ENCODE measurements at places on chromosomes 7 and 10.

GRCh38 chr10:6347391-6347951, 144.7 kb downstream of the PFKFB3 start:
- DNase-seq, result peak; percentile 8

GRCh38 chr7:37706804-37707203, 23.2 kb downstream of the GPR141 start:
- no peak for DNase-seq

GRCh38 chr7:55478700-55479099, 93.6 kb downstream of the VOPP1 start:
- DNase-seq, result no peak

DNA sequence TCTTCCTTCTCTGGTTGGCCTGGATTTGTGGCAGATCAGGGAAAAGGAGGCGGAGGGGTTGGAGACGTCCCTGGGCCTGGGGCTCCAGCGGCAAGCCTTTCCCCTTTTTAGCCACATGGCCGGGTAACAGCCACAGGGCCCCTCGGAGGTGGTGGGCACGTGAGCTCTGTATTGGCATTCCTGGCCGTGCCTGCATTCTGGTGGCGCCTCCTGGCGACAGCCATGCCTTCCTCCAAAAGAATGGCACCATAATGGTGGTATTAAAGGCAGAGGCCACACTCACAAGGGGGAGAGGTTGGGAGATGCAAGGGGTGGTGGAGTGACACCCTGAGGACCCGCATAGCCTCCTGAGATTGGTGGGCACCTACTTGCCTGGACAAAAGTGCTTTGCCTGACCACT, 3.0 kb upstream of the AQP1 start:
- no peak for DNase-seq

- no peak for DNase-seq
Observed at GRCh38 chr7:80997841-80998240, 79.0 kb upstream of the SEMA3C start.

DNA sequence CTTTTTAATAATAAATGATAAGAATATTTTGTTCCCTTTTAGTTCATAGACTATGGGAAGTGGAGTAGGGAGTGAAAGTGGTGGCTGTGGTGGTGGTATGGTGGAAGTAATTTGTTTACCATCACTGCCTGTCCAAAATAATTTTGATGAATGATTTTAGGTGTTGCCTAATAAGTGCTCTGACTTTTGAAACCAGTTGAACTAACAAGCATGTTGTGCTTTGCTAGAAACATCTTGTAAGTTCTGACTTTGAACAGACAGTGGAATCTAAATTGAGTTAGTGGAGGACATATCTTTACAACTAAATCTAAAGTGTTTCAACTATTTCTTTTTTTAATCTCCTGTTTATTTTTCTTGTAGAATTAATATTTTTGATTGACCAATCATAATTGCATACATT, 49.7 kb downstream of the ZEB1 start:
- DNase-seq, result no peak

GRCh38 chr7:50774319-50774718, 8.4 kb downstream of the GRB10 start:
- DNase-seq, result no peak

- DNase-seq, result no peak
Observed at GRCh38 chr10:47028466-47028865, 117.2 kb downstream of the PTPN20 start.

DNA sequence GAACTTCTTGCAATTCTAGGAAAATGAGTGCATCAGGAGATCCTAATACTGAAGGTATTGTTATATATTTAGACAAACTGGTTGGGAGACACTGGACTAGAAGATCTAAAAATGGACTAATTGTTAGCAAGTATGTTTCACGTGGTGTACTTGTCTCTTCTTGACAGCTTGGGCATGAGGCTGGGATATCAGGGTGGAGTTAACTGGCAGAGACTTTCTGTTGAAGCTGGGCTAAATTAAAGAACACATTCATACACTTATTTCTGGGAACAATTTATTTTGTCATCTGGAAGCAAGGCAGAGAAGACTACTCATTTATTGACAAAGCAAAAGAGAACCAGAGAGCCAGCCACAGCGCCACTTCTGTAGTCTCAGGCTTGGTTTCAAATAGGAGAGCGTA, 25.9 kb downstream of the TYW1 start:
- no peak for DNase-seq

DNA sequence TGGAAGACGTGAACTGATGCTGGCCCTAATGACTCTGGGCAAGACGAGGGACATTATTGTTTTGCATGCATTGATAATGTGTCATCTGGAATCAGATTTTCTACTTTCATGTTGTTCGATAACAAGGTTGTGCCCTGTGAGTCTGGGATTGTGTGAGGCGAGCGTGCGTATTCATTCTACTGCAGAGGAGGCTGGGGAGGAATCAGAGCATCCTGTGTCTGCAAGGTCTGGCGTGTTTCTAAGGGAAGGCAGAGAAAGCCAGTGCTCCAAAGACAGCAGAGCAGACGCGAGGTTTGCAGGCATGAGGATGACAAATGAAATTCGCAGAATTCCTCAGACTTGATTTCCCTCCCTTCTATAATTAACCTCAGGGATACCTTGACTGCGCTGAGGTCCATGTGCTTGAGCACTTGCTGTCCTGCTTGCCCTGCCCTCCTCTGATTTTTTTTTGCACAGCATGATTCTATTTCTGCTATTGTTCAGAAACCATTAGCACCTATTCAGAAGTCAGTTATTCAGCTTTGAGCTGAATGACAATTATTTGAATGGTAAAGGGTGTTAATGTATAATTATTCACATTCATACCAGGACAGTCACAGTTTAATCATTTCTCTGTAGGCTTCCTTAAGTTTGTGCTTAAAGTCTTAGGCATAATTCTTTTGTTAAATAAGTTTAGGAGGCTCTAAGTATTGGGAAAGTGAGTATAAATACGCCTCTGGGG, 233.6 kb downstream of the EBF3 start:
- DNase-seq, result no peak

- DNase-seq, result no peak
Observed at GRCh38 chr7:55409482-55410225, 44.5 kb downstream of the LANCL2 start.

DNA sequence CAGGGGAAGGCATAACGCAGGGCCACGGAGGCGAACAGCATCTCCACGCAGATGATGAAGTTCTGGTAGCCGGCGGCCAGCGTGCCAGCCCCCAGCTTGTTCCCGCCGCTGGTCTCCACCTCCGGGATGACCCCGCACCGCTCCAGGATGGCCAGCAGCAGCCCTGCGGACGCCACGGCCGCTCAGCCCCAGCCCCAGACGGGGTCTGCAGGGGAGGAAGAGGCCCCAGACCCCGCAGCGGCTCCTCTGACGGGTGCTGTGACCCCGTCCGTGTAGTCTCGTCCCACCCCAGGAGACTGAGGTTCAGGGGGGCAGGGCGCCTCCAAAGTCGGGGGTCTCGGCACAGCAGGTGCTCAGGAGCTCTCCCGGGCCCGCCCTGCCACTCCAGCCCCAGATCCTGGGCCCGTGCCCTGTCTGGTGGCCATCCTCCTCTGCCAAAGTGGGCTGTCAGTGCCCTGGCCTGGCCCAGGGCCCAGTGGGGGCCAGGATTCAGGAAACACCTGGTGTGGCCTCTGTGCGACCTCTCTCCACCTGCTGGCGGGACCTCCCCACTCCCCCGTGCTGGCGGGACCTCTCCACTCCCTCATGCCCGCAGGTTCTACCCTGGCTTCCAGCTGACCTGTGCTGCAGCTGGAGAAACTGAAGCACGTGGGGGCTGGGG, 8.1 kb downstream of the TMEM184A start:
- DNase-seq, result no peak
